ENCODE measurements at places on chromosomes 1 and 21. TPM values are rescaled to one million over a fixed set of nuclear protein-coding genes. Genes with fewer than 3 reads are reported as not detected.

The SLC35F3 gene
- total RNA-seq = not detected

The PODN gene
- 43.3 TPM for total RNA-seq

The DDX59 gene
- total RNA-seq = 12.4 TPM

- no peaks in the 10 kb centered on the region for H3K36me3 ChIP-seq
- no peaks in the 10 kb centered on the region for H3K27me3 ChIP-seq
- no peak for DNase-seq
- no peak overlapping the region for H3K27ac ChIP-seq
- H3K4me1 ChIP-seq = no peaks in the 10 kb centered on the region
Measured at GRCh38 chr21:42164818-42165217, 54.1 kb upstream of the ABCG1 start.

DNA sequence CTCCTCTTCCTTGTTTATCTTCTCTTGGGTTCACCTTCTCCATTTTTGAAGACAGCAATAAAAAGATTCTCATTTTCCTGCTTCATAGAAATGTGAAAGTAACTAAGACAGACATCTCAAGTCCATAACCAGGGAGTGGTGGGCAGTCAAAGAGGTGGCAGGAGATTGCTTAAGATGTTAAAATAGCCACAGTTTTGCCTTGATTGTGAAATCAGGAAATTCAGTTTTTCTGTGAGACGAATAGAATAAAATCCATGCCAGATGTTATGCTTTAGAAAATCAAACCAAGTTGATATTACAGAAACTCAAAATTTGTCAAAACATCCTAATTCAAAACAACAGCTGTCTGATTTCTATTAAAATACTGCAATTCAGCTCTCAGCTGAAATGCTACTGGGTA, 57.2 kb downstream of the TNN start:
- H3K36me3 ChIP-seq = no peaks in the 10 kb centered on the region
- H3K4me1 ChIP-seq = no peaks in the 10 kb centered on the region
- no peak overlapping the region for H3K27ac ChIP-seq
- DNase-seq = no peak

GRCh38 chr1:206975306-206975705, 5.0 kb upstream of the FCAMR start:
- DNase-seq = no peak
- H3K4me1 ChIP-seq = no peaks in the 10 kb centered on the region
- no peaks in the 10 kb centered on the region for H3K36me3 ChIP-seq

- peak overlapping the region; percentile 81 for H3K27ac ChIP-seq
- H3K27me3 ChIP-seq = no peaks in the 10 kb centered on the region
- H3K4me1 ChIP-seq = peaks cover 24% of the 10 kb centered on the region
Measured at GRCh38 chr1:27299385-27300271, 22.3 kb upstream of the TMEM222 start.

DNA sequence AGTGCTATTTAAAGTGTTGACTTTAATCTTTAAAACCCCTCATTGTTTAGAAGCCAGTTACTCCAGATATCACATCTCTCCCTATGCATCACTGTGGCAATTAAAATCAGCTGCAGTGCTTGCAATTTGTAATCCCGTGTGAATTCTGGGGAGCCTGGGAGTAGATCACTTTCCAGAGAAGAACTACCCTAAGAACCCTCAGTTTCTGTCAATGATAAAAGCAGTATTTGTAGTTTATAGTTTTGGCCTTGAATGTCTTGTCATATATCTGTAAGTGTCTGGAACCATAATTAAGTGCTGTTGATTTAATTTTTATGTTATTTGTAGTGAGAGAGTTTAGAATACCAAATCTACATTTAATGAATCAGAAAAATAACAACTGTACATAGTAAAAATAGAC, 5.5 kb upstream of the SPAG17 start:
- H3K4me1 ChIP-seq = no peaks in the 10 kb centered on the region
- H3K27me3 ChIP-seq = no peaks in the 10 kb centered on the region
- H3K4me3 ChIP-seq = no peak overlapping the region
- no peak for DNase-seq
- no peaks in the 10 kb centered on the region for H3K36me3 ChIP-seq

DNA sequence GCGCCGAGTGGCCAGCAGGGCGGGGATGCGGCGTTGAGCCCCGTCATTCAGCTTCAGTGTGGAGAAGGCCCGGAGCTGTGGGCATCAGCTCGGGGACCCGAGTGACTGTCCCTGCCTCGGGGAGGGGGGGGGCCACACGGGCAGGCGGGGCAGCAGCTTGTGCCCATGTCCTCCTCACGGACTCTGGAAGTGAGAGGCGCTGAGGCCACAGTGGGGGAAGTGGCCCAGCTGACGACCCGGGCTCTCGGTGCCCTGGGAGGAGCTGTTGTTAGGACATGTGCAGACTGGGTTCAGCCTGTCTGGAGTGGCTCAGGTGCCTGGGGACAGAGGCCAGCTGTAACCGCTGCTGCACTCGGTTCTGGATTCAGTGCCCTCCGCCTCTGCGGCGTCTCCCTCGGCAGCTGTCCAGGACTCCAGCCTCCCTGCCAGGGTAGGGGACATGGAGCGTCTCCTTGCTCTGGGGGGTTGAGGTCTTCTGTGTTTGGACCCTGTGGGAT, 71.1 kb downstream of the SKI start:
- no peak overlapping the region for H3K4me3 ChIP-seq
- H3K36me3 ChIP-seq = peaks cover 32% of the 10 kb centered on the region
- no peak for DNase-seq
- peaks cover 29% of the 10 kb centered on the region for H3K4me1 ChIP-seq

GRCh38 chr1:32182060-32182459, 2.6 kb downstream of the TXLNA start:
- peaks cover 43% of the 10 kb centered on the region for H3K36me3 ChIP-seq
- DNase-seq = peak; percentile 91
- H3K27me3 ChIP-seq = no peaks in the 10 kb centered on the region
- peak overlapping the region; percentile 89 for H3K4me3 ChIP-seq

Measured in osteoblast (primary cell).